ENCODE measurements at places on chromosomes 1 and 21. TPM values are rescaled to one million over a fixed set of nuclear protein-coding genes. Genes with fewer than 3 reads are reported as not detected.

DNA sequence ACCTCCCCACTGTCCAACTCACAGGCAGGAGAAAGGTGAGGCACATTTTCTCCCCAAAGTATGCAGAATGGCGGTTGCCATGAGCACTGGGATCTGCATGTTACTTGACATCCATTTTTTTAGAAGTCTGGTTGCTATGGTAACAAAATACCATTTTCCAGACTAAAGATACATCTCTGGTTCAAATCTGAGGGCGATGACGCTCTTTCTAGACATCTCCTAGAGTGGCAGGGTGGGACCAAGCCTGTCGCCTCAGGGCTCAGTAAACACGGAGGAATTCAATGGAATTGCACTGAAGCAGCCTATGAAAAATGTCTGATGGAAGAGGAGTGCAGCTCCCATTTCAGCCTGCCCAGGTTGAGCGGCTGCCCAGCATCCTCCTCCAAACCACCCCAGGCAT lies 21.5 kb upstream of the FAM43B start:
- no peak for DNase-seq

GRCh38 chr1:111483166-111483565 lies 9.4 kb downstream of the C1orf162 start:
- no peak for DNase-seq

SLC25A34 gene
- polyA plus RNA-seq = 1.8 TPM

DCST2 gene
- not detected for polyA plus RNA-seq

DNA sequence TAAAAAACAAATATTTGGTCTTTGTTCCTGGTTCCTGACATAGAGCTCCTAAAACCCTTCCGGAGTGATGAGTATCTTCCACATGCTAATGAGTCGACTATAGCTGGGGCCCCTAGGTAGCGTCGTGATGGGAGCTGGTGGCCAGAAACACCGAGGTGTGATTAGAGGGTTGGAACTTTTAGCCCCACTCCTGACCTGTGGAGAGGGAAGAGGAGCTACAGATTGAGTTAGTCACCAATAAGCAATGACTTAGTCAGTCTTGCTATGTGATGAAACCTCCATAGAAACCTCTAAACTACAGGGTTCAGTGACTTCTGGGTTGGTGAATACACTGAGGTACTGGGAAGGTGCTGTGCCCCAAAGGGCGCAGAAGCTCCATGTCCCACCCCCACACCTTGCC lies 30.1 kb upstream of the PLD5 start:
- DNase-seq = no peak

RHBDL2 gene
- 0.08 TPM for polyA plus RNA-seq

DNA sequence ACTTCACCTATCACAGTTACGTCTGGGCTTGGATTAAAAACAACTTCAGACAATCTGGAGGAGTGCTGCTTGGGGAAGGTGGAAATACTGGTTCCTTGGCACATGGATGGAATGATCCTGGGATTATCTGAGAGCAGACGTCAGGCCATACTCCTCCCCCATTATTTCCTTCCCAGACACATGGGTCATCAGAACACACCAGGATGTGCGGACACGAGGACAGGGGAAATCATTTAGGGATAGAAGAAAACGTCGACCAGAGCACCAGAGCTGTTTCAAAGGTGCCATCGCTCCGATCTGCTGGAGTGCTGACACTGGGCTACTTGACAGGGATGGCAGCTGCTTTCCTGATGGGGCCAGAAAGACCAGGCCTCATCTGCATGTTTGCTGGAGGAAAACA lies 31.8 kb upstream of the ANGPTL7 start:
- no peak for DNase-seq

DNA sequence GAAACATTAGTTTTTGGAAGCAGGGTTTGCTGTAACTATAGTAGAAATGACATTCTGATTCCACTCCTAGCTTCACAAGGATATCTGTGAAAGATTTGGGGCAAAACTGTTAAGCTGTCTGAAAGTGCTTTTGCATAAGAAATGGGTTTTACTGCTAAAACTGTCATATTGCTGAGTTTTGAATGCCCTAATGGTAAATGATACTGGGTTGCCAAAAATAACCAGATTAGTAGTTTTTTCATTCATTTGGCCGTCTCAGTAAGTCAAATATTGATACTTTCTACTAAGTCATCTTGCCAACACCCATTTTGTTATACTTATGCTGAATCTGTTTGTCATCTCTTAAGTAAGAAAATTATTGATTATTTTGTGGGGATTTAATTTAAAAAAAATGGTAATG lies 399 bp upstream of the PTPRC start:
- DNase-seq = no peak

- DNase-seq = no peak
Measured at GRCh38 chr1:230503726-230504125, 77.6 kb upstream of the PGBD5 start.

- DNase-seq = no peak
Measured at GRCh38 chr1:95382000-95382786, 148.2 kb downstream of the RWDD3 start.

- DNase-seq = no peak
Measured at GRCh38 chr1:239947801-239948200, 143.9 kb upstream of the FMN2 start.

- DNase-seq = no peak
Measured at GRCh38 chr1:78101514-78101913, 55.7 kb downstream of the GIPC2 start.

- DNase-seq = peak; percentile 50
Measured at GRCh38 chr1:236868625-236869467, 73.8 kb downstream of the MTR start.

TIAM1 gene
- polyA plus RNA-seq = 17.7 TPM
